Myocyte (in vitro differentiated cells): ENCODE measurements at places on chromosomes 2 and 18. TPM values are rescaled to one million over a fixed set of nuclear protein-coding genes. Genes with fewer than 3 reads are reported as not detected.

DNA sequence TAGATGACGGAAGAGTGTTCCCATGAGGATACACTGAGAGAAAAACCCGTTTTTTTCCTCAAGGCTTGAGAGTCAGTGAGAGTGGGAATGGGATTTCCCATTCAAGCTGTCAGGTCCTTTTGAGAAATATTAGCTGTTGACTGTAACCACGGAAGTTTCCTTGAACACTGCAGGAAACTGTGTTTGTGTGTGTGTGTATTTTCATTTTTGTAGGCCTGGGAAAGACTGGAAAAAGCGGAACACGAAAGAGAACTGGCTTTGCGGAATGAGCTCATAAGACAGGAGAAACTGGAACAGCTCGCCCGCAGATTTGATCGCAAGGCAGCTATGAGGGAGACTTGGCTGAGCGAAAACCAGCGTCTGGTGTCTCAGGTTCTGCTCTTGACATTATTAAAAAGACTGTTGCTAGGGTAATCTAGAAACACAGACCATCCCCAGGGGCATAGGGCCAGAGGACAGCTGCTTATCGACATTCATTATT lies 98.8 kb upstream of the EML6 start:
- DNase-seq = no peak

GRCh38 chr2:20660506-20661420 lies 6.2 kb upstream of the GDF7 start:
- DNase-seq = no peak

- DNase-seq = no peak
Observed at GRCh38 chr2:8021921-8022320, 659.9 kb upstream of the ID2 start.

The GPR35 gene
- 0.56 and 1.7 TPM in 2 replicates for total RNA-seq

DNA sequence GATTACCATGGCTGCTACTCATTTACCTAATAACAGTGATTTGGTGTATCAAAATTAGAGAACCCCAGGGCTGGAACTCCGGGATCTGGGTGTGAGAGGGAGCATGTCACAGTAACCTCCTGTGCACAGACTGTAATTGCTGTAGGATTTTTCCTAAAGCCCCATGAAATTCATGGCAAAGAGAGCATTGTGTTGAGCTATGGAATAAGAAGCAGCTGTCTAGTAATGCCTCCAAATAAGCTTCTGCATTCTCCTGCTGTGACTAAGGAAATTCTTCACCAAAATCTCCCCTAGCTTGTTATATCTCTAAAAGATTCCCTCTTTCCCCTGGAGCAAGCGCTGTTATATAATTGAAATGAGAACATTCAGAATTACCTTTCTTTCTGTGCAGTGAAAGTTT lies 158.1 kb upstream of the SPATS2L start:
- DNase-seq = peak; percentile 47

DNA sequence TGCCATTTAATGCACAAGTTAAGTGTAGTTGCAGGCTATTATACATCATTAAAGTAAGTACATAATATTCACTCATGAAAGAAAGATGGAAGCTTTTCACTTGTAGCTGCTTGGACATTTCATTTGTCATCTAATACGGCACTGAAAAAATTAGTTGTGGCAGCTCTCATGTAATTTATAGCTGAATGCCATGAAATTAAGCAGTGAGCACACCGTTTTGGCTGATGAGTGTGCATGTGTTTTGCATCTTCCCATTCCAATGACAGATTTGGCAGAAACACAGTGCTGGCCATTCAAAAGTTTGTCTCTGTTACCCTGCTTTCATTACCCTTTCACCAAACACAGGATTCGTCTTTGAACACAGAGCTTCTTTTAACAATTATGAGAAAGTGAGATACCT lies 174.0 kb downstream of the PTGR3 start:
- no peak for DNase-seq

GRCh38 chr2:127588241-127588640 lies 52.8 kb downstream of the MYO7B start:
- no peak for DNase-seq

DNA sequence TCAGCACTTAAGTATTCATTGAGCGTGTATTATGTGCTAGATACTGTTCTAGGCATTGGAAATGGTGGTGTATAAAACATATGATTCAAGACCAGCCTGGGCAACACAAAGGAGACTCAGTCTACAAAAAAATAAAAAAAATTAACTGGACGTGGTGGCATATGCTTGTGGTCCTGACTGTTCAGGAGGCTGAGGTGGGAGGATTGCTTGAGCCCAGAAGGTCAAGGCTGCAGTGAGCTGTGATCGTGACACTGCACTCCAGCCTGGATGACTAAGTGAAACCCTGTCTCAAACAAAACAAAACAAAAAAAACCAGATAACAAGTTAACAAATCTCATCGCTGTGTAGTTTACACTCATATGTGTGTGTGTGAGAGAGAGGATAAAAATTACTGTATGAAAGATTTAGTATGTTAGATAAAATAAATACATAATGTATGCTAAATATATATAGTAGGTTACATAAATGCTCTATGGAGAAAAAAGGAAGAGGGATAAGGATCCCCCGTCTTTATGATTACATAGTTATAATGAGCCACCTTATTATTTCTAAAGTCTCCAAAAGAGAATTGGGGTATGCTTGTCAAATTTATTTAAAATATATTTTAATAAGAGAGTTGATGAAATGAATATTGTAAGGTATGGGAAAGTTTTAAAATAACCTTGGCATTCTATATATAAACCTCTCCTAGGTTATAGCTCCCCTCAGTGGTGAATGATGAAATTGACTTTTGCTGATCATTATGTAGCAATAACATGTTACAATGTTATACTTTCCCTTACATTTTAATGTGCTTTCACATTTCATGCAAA lies 69.2 kb downstream of the EHBP1 start:
- peak; percentile 51 for DNase-seq

DNA sequence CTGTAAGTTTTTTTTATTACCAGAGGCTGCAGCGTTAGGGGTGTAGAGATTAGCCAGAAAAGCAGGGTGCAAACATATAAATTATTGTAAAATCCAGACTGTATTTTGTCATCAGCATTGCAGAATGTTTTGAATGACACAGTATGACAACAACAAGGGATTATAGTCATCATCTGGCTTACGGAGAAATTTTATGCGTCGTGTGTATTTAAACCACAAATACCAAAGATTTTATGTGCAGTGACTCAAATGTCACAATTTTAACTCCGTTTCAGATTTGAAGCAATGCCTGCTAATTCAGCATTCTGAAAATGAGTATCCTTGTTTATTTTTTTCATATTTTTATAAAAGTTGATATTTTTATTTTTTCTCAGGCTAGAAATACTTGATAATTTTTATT lies 19.4 kb upstream of the TMX3 start:
- DNase-seq = no peak

The TFCP2L1 gene
- under 0.01 TPM in 1 of 2 replicates, not detected in the other for total RNA-seq

DNA sequence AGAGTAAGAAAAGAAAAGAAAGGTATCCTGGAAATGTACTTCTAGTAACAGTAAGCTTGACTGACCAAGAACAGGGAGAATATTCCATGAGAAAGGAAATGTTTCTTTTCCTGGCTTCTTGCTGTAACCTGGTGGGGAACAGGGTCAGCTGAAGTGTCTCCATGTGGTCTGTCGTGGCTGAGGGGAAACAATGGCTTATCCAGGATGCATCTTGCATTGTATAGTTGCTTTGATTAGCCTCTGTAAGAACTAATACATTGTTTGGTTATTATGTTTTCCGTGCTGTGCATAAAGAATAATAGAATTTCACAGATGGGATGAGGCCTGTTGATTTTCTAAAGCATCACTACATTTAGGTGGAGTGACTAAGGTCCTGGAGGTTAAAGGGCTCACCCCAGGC lies 4.9 kb downstream of the CREG2 start:
- DNase-seq = no peak

The SULT1C2 gene
- 0.16 and 0.37 TPM in 2 replicates for total RNA-seq

- DNase-seq = no peak
Observed at GRCh38 chr2:163253621-163254285, 415.2 kb upstream of the KCNH7 start.

The CERKL gene
- not detected in 2 replicates for total RNA-seq
